ENCODE measurements at places on chromosomes 11 and 22. TPM values are rescaled to one million over a fixed set of nuclear protein-coding genes. Genes with fewer than 3 reads are reported as not detected.

The GLYATL2 gene
- total RNA-seq: not detected

DNA sequence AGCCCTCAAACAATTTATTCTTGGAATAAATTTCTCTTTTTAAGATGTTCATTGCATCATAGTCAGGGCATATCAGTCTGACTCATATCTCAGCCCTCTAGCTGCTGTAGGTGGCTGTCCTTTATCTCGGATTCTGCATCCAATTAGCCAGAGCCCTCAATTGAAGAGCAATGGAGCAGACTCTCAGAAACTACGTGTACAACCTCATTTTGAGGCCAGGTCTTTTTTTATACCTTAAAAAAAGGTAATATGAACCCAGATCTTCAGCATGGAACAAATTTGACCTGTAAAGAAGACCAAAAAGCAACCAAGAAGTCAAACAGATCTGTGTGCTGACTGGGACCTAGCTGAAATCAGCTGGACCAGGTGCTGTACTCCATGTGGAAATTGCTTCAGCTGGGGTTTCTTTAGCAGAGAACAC lies 8.7 kb downstream of the OR52A5 start:
- DNase-seq: peak; percentile 2

DNA sequence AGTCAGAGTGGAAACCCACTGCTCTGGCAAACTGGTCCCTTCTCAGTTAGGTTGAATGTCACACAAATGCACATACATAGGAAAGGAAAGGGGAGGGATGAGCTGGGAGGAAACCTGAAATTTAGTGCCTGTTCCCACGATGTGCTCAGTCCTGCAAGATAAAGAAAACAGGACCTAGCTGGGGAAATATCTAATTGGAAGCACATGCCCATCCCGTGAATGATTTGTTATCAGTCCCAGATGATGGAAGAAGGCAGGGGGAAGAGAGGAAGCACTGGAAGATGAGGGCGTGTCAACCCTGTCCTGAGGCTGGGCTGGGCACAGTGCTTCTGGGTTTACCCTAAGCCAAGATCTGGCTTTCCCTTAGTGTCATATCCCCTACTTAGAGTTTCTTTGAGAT lies 173.9 kb downstream of the NAV2 start:
- DNase-seq: no peak

GRCh38 chr22:25368271-25368670 lies 148.8 kb downstream of the CRYBB2 start:
- peak; percentile 64 for DNase-seq

The OR2D2 gene
- not detected for total RNA-seq

- DNase-seq: no peak
These were observed 333.9 kb upstream of the C11orf87 start for GRCh38 chr11:109088086-109088485.

DNA sequence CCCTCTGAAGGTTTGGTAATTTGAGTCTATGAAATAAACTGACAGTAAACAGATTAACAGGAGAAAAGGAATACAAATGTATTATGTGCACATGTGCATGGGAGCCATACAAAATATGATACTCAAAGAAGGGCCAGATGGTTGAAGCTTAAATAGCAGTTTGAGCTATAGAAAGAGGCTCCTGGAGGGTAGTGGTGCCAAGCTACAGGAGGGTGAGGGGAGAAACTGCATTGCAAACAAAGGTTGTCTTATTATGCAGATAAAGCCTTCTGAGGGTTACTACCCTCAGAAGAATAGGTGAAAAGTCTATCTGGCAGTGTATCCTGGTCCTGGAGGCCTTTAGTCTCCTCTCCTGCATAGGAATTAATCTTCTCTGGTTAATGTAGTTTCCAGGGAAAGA lies 267.3 kb upstream of the MPPED2 start:
- no peak for DNase-seq

GRCh38 chr11:105315287-105315686 lies 175.7 kb upstream of the CARD18 start:
- no peak for DNase-seq

DNA sequence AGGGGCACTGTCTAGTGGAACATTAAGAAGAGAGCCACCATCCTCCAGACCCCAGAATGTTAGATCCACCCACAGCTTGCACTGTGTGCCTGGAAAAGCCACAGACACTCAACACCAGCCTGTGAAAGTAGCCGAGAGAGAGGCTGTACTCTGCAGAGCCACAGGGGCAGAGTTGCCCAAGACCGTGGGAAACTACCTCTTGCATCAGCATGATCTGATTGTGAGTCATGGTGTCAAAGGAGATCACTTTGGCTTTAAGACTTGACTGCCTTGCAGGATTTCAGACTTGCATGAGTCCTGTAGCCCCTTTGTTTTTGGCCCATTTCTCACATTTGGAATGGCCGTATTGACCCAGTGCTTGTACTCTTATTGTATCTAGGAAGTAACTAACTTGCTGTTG lies 115.9 kb upstream of the CCDC179 start:
- no peak for DNase-seq

DNA sequence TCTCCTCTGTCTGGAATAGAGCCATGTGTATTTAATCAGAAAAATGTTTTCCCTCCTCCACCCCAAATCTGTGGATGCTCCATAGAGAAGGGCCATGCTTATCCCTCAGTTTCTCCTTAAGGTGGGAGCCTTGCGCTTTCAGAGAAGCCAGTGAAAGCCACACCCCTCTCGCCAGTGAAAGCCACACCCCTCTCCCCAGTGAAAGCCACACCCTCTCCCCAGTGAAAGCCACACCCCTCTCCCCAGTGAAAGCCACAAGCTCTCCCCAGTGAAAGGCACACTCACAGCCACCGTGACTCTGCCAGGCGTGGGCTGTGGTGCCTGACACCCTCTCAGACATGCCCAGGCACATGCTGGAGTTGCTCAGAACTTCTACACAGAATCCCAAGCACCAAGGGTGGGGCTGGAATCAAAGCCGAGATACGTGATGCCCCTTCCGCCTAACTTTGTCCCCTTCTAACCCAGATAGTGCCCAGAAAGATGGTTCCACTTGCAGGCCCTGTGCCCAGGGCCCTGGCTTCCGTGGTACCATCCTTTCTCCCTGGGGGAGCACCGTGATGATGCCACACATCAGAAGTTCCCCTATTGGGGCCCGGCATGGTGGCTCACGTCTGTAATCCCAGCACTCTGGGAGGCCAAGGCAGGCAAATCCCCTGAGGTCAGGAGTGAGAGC lies 16.5 kb upstream of the PRR5 start:
- DNase-seq: peak; percentile 51

The PTGDR2 gene
- total RNA-seq: not detected

Data from astrocyte (in vitro differentiated cells and primary cell).